ENCODE measurements at places on chromosomes 4 and X.
A peak's percentile ranks its signal among the peaks of the same experiment; 100 is the strongest.

DNA sequence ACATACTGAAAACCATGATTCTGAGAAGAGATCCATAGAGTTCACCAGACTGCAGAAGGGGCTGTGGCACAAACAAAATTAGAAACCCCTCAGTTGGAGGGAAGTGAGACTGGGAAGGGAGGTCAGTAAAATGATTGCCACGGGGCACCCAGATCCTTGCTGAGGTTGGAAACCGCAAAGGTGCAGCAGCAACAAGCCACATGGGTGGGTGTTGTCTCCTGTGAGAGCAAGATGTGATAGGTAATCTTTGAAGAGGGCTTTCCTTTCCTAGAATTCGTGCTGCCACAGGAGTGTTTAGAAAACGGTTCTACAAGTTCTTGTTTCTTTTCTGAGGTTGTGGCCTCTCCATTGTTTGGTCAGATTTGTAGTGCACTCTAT is 85.5 kb downstream of the NFKB1 start:
- peak; percentile 42 for DNase-seq

DNA sequence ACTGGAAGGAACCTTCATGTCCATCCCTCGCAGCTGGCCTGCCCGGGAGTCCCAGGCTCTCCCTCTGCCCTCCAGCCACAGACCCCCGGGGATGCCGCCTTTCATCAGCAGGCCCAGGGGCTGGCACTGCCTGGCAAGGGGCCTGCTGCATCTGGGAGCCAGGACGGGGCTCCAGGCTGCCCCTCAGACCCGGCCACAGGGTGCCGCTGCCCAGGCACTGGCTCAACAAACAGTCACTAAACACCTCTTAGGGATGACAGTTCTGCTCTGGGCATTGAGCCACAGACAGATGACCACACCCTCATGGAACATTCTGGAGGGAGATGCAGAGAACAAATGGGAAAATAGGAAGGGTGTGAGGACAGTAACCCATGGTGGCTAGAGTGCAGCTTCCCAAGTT is 109.3 kb downstream of the HMX1 start:
- no peak for DNase-seq

DNA sequence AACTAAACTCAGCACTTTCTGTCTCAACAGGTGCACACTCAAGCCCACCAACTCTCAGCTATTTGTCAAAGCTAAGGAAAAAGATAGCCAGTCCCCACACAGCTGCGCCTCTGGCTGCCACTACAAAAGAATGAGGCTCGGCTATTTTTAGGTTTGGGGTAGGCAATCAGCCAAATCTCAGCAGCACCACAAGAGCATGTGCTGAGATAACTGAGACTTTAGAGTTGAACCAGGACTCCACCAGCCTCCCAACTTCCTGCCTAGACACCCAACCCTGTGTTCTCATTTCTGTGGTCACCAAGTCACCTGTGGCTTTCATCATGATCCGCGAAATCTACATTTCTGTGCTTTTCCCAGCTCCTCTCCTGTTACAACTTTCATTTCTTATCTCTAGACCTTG is 28.0 kb downstream of the DMD start:
- DNase-seq: no peak

DNA sequence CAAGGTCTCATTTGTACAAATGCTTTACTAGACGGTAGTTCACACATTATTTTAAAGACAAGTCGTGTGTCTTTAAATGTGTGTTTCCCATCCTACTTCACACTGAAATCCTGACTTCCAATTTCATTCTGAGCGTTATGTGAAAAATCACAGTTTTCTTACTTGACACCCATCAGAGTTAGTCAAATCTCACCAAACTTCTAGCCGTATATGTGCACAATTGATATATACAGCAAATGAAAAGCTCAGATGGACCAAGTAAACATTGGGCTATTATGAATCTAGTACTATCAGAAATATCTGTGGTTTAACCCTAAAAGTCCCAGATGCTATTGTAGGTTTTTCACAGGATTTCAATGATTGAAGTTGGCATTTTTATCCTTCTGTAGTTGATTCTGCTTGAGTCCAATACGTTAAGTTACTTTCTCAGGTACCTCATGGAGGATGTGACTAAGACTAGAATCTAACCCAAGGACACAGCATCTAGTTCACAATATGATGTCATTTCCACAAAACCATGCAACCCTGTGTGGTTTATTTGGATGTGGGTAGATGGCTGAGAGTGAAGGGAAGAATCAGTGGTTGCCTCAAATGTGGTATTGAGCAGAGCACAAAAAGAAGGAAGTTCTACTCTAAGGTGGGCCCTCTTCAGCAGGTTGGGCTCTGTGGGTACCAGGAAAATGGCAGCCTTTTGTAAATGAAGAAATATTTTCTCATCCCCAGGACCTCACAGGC is 22.1 kb upstream of the TRIM60 start:
- DNase-seq: no peak

GRCh38 chr4:181225616-181226261 is 1017.5 kb upstream of the TENM3 start:
- DNase-seq: no peak

- DNase-seq: no peak
Measured at GRCh38 chrX:68084765-68085164, 348.5 kb downstream of the OPHN1 start.

- no peak for DNase-seq
Measured at GRCh38 chr4:179666226-179666625, 2224.0 kb upstream of the AGA start.

- no peak for DNase-seq
Measured at GRCh38 chr4:142293536-142293935, 552.6 kb downstream of the INPP4B start.

DNA sequence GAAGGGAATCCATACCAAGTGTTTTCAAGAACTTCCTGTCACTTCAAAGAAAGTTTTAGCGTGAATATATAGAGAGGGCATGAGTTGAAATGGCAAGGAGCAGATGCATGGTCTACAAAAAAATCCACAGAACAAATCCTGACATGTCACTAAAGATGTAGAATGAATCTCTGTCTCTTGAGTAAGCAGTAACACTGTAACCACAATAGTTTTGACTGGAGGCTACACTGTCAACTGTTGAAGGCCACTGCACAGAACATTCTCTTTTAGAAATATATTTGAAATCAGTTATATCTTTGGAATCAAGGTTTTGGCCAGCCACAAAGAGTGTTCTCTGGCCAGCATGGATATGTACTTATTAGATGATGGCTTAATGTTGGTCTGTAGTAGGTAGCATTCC is 83.8 kb downstream of the VCX3B start:
- DNase-seq: no peak

DNA sequence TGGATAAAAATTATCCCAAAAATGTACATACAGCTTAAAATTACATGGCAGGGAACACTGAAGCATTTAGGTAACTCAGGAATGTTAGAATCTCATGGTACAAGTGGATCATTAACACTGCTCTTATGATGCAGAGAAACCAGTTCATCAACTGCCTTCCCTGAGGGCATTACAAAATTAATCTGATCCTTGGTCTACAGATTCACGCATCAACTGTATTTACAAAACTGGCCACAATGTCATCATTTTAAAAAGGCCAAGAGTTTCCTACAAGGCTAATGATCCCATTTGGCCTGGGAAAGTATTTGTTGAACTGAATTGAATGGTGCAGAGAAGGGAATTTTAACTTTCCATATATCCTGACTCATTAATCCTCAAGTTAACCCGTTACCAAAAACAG is 84.6 kb downstream of the TSPAN5 start:
- DNase-seq: no peak

GRCh38 chr4:1172228-1172851 is at the start of gene SPON2:
TSS of gene SPON2 (minus strand) at chr4:1172583.
- no peak for DNase-seq

DNA sequence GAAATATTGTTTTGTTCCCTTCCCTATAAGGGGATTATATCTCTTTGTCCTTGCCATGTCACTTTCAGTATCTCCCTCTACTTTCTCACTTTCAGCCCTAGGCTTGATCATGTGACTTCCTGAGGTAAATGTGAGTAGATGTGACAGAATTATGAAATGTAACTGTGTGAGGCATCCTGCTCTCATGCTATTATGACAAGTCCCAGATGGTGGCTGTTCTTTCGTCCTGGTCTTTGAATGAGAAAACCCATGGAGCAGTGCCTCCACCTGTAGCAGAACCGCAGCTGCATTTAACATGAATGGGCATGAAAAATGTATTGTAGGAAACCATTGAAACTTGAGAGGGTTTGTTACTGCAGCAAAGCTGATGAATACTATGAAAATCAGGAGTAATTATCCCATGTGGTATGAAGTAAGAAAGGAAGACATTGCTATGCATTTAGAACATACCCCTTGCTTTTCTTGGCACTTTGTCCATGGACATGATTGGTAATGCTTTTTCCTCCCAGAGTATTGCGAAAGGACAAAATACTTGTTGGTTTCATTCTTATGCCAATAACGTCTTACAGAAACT is 202.2 kb upstream of the GPRIN3 start:
- DNase-seq: no peak

DNA sequence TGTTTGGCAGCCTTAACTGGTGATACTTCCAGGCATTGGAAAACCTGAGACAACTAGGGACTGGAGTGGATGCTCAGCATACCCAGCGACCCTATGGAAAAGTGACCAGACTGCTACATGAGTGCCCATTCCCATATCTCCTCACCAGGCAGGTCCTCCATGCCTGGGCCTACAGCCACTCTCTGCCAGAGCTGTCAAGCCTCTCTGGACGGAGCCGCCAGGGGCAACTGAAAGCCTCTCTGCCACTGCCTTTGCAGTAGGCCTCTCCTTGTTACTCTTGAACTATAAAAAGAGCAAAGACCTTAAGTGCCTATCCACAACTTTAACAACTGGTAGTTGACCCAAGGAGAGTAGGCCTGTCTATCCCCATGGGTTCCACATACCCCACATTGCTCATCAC is 20.2 kb upstream of the FAAH2 start:
- DNase-seq: no peak

DNA sequence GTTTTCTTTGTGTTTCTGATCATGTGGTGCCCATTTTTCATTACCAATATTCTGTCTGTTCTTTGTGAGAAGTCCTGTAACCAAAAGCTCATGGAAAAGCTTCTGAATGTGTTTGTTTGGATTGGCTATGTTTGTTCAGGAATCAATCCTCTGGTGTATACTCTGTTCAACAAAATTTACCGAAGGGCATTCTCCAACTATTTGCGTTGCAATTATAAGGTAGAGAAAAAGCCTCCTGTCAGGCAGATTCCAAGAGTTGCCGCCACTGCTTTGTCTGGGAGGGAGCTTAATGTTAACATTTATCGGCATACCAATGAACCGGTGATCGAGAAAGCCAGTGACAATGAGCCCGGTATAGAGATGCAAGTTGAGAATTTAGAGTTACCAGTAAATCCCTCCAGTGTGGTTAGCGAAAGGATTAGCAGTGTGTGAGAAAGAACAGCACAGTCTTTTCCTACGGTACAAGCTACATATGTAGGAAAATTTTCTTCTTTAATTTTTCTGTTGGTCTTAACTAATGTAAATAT is 110.4 kb downstream of the IL13RA2 start:
- no peak for DNase-seq

GRCh38 chrX:63929608-63930007 is 144.6 kb upstream of the ARHGEF9 start:
- no peak for DNase-seq

DNA sequence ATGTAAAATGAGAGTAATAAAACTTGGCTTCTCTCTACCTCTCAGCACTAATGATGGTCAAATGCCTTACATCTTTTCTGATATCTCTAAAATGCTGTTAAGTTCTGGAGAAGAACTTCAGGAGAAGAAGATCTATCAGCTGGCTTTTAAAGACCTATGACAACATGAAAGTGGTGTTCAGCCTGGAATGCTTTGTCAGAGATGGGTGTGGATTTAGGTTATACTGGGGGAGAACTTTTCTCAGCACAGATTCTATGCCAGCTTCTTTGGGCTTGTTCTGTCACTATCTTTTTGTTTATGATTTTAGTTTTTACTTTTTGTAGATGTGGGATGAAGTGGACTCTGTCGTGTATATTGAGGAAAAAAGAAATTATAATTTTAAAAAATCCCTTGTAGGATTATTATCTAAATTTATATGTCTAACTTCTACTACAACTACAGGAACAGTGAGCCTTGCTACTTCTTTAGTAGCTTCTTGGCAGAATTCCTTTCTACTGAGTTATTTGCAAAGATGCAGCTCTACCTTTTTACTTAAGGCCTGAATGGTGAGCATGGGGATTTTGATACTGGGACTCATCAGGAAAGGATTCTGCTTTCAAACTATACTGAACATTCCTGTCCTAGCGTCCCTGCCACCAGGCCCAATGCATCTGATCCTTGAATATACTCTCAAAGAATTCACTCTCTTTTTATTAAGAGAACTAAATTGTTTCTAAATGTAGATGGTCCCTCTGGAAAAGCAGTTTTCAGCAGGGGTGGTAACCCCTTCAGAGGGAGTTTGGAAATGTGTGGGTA is 19.6 kb downstream of the CYP2U1 start:
- DNase-seq: no peak

GRCh38 chrX:4129626-4130025 is 416.2 kb upstream of the PRKX start:
- no peak for DNase-seq

GRCh38 chrX:53263597-53264094 is 17.7 kb downstream of the IQSEC2 start:
- no peak for DNase-seq

DNA sequence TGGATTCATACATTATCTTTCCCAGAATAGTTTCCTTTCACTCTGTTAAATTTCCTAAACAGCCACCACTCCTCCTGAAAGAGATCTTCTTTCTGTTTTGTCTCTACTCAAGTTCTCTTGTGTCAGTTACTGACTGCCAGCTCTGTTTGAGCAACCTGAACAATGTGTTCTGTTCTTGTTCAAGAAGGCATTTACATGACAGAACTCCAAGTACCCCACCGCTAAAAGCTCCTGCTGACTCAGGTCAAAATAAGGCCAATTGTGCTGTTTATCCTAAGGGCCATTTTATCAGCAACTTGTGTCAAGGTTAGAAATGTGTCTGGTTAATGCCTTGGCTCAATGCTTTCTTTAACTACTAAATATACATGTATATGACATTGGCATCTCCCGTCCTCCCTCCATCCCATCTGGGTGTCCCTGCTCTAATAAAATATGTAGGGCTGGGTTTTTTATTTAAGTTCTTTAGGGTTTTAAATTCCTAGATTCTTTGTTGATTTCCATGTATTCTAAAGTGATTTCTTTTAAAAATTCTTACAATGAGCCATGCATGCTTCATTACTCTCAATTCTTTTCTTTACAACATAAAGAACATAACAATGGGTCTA is 144.3 kb upstream of the PAQR3 start:
- no peak for DNase-seq

DNA sequence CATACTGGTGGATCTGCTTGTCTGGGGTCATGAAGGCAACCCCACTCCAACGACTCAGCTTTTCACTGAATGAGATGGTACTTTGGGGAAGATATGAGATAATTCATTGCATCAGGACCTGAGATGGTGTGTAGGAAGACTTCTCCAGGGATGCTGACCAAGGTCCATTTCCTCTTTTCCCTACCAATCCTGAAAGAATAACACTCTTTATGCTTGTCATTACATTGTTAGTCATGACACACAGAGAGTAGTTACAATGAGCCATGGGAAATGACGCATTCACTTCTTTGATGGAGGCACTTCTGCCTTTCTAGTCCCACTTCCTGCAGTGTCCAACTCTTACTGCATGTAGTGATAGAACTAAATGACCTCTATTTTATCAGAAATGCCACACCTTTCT is 58.6 kb downstream of the AREG start:
- DNase-seq: no peak

Measured in CD4-positive, alpha-beta memory T cell (primary cell).